ENCODE measurements at places on chromosomes 4 and X.

DNA sequence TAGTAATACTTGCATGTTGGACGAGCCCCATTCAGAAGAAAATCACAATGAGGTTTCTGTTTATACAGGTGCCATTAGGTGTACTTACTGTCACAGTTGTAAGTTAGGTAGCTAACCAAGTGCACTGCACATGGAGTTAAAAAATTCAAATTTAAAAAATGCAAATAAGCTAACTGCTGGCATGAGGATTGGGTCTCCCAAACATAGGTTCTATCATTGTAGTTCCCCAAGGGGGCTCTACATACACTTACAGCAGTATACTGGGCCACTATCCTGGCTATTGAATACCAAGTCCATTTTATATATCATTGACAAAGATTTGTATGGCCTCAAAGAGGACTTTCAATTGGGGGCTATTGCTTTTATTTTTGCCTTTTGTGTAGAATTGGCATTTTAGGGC, 153.4 kb downstream of the FMR1NB start:
- DNase-seq: no peak

DNA sequence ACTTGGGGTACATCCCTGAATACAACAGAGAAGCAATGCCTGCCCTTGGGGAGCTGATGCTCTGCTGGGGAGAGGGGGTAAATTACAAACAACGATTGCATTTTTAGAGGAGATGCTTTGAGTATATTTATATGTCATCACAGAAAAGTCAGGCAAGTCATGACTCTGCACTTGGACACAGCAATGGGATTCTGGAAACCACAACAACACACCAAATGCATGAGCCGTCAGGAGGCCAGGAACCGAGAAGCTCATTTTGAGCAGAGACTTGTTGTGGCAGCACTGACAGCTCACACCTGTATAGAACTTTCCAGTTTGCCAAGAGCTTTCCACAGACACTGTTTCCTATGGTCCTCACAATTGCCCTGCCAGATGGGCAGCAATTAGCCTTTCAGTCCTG, 113.2 kb upstream of the RBPJ start:
- no peak for DNase-seq

GRCh38 chr4:174096999-174097398, 186.5 kb downstream of the FBXO8 start:
- DNase-seq: no peak

- DNase-seq: no peak
Observed at GRCh38 chr4:100823066-100823992, 305.5 kb upstream of the EMCN start.

- no peak for DNase-seq
Observed at GRCh38 chr4:140839888-140840790, 84.0 kb upstream of the TBC1D9 start.

GRCh38 chrX:38514016-38514854, 47.1 kb upstream of the TSPAN7 start:
- no peak for DNase-seq

DNA sequence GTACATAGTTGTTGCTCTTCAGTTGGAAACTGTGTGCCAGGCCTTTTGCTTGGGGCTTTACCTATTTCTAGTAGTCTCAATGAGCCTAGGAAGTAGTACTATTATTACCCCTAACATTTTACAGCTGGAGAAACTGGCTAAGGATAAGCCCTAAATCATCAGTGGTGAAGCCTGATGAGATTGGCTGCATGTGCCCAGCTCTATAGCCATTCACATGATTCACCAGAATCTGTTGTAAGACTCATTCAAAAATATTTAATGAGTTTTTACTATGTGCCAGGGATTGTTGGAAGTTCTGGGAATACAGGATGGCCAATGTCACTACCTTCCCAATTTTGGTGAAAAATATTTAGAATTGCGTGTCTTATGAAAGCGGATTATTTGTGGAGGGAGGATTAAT, 2.8 kb downstream of the KIT start:
- DNase-seq: no peak

GRCh38 chrX:136816975-136817374, 36.2 kb upstream of the ARHGEF6 start:
- no peak for DNase-seq

DNA sequence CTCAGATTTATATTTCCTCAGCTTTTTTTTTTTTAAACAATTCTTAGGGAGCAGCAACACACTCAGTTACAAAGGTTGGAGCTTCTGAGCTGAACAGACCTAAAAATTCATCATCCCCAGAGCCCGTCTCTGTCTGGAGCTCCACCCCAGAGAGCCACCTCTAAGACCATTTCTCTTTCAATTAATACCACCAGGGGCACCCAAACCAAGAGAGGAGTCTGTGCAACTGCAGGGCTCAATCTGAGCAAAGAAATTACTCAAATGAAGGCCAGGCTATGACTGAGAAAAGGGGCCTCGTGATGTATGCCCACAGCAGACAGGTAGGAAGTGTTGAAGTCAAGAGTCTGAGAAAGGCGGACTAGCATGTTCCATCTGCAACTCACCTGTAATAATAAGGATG, 95.5 kb downstream of the C4orf51 start:
- no peak for DNase-seq

DNA sequence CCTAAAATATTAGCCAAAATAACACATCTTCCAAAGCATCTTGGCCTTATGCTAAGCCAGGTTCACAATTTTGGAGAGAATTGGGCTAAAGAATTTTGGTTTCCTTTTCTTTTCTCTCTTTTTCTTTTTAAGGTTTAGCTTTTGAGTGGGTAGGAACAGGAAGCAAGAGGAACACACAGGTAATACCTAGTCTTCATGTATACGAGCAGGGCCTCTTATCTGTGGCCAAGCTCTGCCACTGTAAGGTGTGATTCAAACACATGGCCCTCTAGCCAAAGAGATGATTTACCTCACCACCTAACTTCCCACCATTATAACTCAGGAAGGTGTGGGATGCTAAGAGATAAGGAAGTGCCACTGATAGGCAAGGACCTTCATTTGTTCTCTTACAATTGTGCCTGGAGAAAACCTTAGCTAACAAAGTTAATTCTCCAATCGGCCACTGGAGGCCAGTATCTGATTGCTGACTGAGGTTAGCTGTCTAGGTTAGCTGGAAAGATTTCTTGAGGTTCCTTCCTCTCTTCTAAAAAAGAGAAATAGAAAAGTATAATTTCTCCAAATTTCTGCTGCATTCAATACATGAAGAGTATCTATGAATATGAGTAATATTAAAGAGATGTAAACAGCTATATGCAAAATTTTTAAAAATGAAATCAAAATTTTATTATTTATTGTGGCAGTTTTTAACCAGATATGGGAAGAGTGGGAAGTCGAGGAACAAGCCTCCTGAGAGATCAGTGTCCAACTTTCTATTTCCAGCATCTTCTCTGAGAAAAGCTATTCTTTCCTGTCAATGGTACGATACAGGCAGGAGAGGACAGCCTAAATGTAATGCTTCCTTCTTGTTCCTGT, 30.1 kb upstream of the BBS7 start:
- DNase-seq: peak; percentile 64

- peak; percentile 40 for DNase-seq
Observed at GRCh38 chrX:39772057-39772832, 325.5 kb downstream of the BCOR start.

DNA sequence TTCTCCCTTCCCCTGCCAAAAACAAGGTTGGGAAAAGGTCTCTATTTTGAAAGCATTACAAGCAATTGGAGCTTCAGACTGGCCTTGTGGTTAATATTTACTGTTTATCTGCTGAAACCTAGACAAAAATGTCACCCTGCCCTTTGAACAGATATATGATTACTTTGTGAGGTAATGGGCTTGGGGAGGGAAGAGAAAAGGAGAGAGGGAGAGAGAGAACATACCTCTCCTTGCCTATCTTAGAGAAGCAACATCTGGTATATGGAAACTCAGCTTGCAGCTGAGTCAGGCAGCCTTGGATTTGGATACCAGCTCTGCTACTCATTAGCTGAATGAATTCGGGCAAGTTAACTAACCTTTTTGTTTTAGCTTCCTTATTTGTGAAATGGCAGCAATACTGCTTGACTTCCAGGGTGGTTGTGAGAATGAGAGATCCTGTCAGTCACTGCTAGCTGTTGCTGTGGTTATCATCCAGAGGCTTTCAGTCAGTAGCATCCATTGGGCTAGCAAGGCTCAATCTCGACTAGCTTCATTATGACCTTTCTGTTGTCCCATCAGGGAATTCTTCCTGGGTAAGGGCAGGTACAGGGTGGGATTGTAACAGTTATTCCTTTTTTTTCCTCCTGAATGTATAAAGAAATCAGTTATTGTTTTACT, 41.1 kb downstream of the ZFX start:
- DNase-seq: peak; percentile 41

DNA sequence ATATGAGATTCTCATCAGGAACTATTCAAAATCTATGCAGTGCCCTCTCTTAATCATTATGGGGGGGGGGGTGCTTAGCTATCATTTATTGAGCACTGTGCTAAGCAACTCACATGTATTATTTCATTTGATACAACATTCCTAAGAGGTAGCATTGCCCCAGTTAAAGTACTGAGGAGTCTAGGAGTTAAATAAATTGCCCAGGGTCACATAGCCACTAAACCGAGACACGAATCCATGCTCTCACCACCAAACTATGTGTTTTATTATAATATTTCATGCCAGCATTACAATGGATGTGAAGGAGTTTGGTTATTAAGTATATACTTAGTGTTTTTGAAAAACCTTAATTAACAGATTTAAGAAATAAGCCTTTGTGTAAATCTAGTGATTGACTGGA, 131.4 kb downstream of the CBR4 start:
- DNase-seq: no peak

All from adrenal gland (tissue), 19 donors.